ENCODE measurements at places on chromosomes 3 and 15.

DNA sequence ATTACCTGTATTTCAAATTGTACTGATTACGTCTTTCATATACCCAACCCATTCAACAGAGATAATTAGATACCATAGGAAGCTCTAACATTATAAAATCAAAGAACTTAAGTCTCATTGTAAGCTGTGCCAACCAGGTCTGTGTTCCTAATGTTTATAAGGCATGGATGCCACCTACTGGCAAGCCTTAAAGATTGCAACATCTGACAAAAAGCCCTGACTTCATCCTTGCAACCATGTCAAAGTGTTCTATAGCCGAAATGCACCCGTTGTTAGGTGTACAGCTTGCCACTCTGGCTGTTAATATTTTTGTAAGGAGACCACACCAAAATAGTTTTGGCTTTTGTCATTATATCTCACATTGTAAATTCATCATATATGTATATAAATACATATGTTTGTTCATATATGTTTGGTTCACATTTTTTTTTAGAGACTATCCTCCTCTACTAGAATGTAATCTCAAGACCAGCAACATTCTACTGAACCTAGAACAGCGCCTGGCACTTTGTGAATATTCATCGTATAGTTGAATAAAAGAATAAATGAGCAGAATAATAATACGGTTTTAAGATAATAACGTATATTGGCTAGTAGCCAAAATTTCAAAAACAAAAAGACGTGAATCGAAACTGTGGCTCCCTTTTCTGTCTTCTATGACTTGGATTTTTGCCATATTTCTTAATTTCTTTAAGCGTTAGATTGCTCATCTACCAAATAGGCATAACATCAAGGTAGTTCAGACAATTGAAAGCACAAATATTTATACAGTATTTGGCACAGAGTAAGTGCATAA lies 258.1 kb downstream of the TBL1XR1 start:
- no peak for DNase-seq

- no peak for DNase-seq
Measured at GRCh38 chr3:137764563-137765309, 621 bp downstream of the SOX14 start.

DNA sequence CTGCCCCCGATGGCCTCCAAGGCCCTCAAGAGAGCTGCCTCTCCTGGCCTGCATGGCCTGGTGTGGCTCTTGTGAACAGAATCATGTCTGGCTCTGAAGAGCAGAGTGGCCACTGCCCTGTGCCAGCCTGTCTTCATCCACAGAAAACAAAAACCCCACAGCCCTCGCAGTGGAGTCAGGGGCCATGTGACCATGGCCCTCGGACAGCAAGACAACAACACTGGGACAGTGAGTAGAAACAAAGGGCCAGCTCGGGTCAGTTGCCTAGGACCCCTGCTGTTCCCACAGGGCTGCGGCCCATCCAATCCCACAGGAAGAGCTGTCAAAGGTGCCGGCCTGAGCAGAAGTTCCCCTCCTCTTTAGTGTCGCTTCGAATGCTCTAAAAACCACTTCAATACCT lies 72.5 kb downstream of the UMPS start:
- DNase-seq = no peak

- DNase-seq = no peak
Measured at GRCh38 chr15:68822818-68823217, 2.1 kb upstream of the ANP32A start.

- DNase-seq = no peak
Measured at GRCh38 chr15:75739791-75740190, 27.1 kb upstream of the CSPG4 start.

DNA sequence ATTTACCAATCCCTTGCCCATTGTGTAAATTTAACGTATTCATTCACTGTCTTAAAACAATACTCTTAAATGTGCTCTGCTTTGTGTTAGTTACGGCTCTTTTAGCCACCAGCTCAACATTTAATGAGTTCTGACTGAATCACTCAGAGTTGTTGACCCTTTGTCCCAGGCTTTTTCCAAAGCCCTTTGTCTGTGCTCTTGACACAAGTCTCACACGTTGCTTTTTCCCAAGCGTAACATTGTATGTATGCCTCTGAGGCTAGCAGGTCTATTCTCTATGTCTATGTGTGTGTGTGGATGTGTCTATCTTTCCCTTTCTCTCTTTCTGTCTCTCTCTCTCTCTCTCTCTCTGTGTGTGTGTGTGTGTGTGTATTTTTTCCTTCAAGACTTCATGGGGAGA lies 435.4 kb upstream of the GOLIM4 start:
- DNase-seq = no peak

- no peak for DNase-seq
Measured at GRCh38 chr3:67415511-67415910, 238.9 kb downstream of the SUCLG2 start.

- no peak for DNase-seq
Measured at GRCh38 chr3:123361071-123361470, 87.8 kb downstream of the ADCY5 start.

GRCh38 chr15:71329497-71330260 lies 214.4 kb downstream of the THSD4 start:
- DNase-seq = peak; percentile 30

- DNase-seq = peak; percentile 83
Measured at GRCh38 chr15:74781431-74782258, at the start of gene CSK. Gene CSK, plus strand, starts transcription at chr15:74782080. Its CDS starts 16,218 bp downstream, at chr15:74798298.

GRCh38 chr15:31262143-31262530 lies 64.5 kb upstream of the KLF13 start:
- no peak for DNase-seq

DNA sequence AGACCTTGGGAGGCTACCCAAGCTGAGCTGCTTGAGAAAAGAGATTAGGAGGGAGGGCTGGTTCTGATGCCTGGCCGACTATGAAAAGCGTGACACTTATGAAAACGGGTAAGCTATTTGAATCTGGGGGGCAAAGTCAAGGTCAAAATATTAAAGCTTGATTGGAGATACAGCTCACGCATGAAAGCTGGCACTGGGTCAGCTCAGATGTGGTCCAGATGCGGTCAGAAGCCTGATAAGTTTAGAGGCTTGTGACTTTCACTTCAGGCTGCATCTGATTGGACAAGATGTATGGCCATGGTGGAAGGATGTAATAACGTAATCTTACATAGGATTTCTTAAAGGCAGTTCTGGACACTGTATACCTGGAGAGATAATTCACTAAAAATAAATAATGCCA lies 690.3 kb downstream of the NTRK3 start:
- no peak for DNase-seq

DNA sequence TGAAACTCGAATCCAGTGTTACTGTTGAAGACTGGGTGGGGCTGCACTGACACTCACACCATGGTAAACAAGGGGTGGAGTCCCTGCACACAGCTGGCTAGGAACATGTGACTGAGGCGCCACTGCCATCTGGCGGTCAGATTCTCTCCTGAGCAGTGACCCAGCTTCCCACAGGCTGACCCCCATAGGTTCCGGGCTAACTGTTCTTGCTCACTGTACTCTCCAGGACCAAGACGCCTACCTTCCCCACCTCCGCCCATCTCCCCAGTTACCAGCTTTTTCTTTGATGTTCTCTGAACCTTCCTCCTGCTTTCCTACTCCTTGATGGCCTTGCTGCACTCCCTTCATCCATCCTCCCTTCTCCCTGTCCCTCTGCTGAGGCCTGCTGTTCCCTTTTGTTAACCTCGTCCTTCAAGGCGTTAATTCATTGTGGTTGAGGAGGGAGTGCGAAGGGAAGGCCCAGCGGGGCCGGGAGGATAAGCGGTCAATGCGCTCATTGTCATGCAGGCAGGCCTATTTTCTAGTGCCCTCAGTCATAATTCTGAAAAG lies 115.2 kb downstream of the ATP8B4 start:
- peak; percentile 84 for DNase-seq

DNA sequence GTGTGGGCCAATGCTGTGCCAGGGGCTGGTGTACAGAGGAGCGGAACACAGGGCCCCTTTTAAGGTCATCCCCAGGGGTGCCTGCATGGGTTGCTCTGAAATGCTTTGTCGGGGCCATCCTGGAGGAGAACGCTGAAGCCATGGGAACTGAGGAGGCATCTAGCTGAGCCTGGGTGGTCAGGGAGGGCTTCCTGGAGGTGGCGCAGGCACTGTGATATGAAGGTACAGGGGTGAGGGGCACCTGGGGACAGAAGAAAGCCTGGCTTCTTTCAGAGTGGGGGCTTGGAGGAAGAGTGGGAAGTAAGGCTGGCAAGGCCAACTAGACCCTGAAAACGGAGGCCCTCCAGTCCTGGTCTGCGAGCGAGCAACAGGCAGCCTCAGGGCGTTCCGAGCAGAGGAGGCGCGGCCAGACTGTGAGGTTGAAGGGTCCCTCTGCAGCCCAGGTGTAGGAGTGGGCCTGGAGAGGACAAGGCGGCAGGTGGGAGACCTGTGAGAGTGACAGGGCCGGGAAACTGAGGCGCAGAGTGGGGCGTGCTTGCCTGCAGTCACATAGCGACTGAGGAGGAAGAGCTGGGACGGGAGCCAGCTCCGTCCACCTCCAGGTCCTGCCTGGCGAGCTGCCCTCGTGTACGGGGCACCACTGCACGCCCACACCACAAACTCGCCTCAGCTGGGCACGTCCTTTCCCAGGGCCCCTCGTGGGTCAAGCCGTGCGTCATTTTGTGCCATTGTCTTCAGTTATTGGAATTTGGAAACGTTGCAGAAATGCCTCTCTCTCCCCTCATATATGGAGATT lies 4.1 kb downstream of the FBLN2 start:
- peak; percentile 35 for DNase-seq

- DNase-seq = no peak
Measured at GRCh38 chr3:31958701-31959152, 22.3 kb downstream of the OSBPL10 start.

Measured in left cardiac atrium (tissue), 4 donors.